Right lung (tissue), 10 donors: ENCODE measurements at places on chromosomes 11 and 22. TPM values are rescaled to one million over a fixed set of nuclear protein-coding genes. Genes with fewer than 3 reads are reported as not detected.

The CRYBA4 gene
- polyA plus RNA-seq = 0.45 TPM

The SUSD2 gene
- 11.5 TPM for polyA plus RNA-seq

The CNGA4 gene
- 1.2 TPM for polyA plus RNA-seq

The TMEM191C gene
- 1.9 TPM for polyA plus RNA-seq

The AIFM3 gene
- polyA plus RNA-seq = 0.76 TPM

The IGF2 gene
- 70.5 TPM for polyA plus RNA-seq

The KCNQ1 gene
- 10.4 TPM for polyA plus RNA-seq

The LIF gene
- 1.7 TPM for polyA plus RNA-seq

The IL17RA gene
- 7.5 TPM for polyA plus RNA-seq

The GRK3 gene
- polyA plus RNA-seq = 14.2 TPM

The MMP27 gene
- polyA plus RNA-seq = not detected

The TMEM121B gene
- 0.75 TPM for polyA plus RNA-seq

The FAM180B gene
- 0.18 TPM for polyA plus RNA-seq

GRCh38 chr22:32618441-32619140, 144.0 kb downstream of the FBXO7 start:
- peak; percentile 59 for DNase-seq

- DNase-seq = no peak
Observed at GRCh38 chr22:45917146-45917545, 59.8 kb downstream of the WNT7B start.

GRCh38 chr22:22584722-22585121, 25.7 kb upstream of the PRAME start:
- DNase-seq = no peak

GRCh38 chr11:34013898-34014571, 37.5 kb upstream of the CAPRIN1 start:
- DNase-seq = no peak

DNA sequence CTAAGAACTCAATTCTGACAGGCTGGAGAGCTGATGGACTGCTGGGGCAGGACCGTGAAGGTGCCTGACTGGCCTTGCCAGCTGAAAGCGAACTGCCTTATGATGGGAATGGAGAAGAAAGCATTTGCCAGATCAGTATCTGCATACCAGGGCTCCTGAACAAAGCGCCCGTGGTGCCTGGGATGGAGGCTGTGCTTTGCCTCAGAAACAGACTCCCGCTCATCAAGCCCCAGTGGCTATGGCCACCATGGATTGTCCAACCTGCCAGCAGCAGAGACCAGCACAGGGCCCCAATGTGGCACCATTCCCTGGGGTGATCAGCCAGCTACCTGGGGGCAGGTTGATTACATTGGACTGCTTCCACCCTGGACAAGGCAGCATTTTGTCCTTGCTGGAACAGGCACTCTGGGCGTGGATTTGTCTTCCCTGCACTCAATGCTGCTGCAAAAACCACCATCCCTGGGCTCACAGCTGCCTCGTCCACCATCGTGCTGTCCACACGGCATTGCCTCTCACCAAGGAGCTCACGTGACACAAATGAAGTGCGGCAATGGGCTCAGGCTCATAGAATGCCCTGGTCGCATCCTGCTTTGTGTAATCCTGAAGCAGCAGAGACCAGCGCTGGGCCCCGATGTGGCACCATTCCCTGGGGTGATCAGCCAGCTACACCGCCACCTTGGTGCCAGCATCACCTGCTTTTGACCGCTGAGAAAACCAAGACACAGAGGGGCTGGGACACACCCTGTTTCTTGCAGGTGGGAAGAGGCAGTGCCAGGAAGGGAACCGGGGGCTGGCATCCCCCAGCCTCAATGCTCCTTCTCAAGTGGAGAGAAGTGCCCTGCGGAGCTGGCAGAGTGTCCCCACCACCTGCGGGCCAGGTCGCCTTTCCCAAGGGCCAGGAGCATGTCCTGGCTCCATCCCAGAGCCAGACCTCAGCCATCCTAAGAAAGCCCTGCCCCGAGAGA, 1367.5 kb downstream of the BRD1 start:
- DNase-seq = no peak

- no peak for DNase-seq
Observed at GRCh38 chr11:45646275-45646927, 19.0 kb downstream of the CHST1 start.

DNA sequence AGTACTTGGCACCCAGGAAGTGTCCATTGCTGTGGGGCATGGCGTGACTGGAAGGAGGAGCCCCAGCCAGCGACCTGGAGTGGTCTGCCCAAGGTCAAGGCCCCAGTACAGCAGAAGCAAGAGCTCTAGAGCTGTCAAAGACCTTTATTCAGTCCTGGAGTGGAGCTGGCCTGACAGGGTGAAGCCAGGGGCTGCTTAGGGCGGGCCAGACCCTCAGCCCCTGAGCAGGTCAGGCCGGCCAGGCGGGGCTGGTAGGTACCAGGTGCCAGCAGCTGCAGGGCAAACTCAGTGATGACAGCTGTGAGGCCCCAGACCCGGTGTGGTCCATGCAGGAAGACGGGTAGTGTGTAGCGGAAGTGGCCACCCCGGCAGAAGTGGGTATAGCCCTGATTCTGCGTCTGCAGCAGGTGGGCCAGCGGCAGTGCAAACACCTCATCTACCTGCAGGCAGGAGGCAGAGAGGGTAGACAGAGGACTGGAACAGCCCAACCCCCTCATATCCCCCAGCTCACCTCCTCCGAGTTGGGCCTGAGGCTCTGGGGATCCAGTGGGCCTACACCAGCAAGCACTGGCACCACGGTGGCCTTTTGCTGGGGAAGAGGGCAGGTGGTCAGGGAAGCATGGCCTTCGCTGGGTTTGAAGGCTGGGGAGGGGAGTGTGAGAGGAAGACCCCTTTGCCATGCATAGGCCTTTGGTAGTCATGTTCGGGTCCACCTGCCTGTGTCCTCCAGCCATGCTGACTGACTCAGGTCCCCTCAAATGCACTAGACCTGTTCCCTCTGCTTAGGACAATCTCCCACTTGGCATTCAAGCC, 1.7 kb downstream of the NUDT8 start:
- DNase-seq = no peak

DNA sequence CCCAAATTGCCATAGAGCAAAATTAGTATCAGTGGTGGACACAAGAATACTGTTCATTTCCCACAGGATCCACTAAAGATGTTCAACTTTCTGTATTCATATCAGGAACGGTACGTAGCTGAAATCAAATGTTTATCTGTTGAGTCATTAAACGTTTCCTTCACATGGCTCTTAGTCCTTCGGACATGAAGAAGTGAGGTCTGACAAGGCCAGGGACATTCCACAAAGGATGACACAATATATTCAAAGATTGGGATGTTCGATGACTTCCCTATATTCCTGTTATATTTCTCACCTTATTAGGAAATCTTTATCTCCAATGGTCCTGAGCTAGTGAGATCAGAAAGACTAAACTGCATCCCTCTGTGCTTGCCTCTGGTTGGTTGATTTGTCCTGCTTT, 129.0 kb downstream of the ETS1 start:
- DNase-seq = no peak

GRCh38 chr11:34448223-34448994, 9.7 kb downstream of the CAT start:
- no peak for DNase-seq

DNA sequence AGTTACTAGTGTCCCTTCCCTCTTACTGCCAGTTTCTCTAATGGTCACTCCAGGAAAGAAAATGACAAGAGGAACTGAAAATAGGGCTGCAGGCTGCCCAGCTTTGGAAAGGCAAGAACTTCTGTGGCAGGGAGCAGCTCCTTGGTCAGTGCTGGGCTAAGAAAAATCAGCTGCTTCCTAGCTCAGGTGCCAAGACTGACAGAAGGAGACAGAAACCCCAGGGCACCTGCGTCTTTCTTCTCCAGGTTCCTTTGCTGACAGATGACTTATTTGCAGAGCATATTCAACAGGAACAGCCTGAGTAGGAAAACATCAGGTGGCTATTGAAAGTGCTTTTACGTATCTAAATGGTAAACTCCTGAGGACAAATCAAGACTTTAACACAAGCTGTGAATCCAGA, 25.4 kb downstream of the MAML2 start:
- DNase-seq = no peak

- no peak for DNase-seq
Observed at GRCh38 chr11:67413266-67413849, 2.1 kb upstream of the CARNS1 start.

GRCh38 chr22:31486951-31487350, 2.7 kb downstream of the EIF4ENIF1 start:
- DNase-seq = no peak

GRCh38 chr11:30594646-30595411, 8.7 kb upstream of the MPPED2 start:
- DNase-seq = peak; percentile 12

DNA sequence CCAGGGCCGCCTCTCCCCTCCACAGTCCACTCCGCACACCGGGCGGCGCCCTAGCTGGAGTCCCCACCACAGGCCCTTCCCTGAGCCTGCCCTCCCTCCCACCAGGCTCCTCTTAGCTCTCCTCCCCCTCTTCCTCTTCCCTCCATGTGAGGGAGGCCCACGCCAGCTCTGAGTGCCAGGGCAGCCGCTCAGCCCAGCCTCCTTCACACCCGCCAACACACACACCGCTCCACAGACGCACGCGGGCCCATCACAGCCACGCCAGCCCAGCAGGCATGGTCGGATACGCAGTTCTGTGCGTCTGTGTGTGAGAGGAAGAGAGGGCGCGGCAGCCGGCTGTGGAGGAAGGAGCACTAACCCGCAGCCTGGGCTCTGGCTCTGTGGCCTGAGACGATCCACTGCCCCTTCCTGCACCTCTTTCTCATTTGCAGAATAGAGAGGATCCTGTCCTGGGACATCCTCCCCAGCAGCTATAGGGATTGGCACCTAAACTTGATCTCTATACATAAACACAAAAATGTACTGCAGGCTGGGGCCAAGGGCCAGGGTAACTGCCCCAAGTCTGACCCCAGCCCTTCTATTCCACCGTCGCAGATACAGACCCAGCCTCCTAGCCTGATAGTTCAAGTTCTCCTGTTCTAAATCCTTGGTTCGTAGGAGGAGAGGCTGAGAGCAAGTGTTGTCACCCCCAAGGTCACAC, 3.5 kb downstream of the CHRM4 start:
- no peak for DNase-seq

GRCh38 chr11:133041181-133041580, 491.1 kb downstream of the OPCML start:
- no peak for DNase-seq

DNA sequence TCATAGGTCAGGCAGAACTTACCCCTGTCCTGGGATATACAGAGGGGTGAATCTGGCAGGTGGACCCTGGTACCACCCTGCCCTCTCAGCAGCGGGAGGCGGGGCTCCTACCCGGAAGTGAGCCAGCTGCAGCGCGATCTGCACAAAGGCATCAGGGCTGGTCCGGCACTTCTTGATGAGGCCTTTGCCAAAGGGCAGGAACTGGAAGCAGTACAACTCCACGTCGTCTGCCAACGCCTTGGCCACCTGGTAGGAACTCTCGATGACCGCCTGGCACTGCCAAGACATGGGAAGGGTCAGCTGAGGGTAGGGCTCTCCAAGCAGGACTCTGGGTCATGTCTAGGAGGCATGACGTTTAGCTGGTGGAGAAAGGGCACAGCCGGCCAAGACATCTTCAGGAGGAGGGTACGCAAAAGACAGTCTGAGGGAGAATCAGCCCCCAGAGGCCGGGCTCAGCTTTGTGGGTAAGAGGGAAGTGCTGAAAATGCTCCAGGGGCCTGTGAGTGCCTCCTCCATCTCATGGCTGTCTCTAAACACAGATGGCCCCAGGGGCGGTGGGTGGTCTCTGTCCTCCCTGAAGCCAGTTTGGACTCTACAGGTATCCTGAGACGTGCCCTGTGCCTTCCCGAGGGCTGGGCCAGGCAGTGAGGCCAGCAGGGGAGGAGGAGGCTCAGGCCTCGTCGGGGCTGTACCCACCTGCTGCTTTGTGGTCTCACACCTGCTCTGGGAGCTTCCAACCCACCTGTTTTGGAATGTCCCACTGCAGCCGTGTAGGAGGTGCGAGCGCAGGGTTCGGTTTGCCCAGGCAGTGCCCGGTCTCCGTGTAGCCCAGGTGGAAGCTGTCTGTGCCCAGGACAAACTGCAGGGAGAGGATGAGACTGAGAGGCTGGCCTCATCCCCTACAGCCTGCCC, 6.7 kb downstream of the CPT1B start:
- DNase-seq = no peak

DNA sequence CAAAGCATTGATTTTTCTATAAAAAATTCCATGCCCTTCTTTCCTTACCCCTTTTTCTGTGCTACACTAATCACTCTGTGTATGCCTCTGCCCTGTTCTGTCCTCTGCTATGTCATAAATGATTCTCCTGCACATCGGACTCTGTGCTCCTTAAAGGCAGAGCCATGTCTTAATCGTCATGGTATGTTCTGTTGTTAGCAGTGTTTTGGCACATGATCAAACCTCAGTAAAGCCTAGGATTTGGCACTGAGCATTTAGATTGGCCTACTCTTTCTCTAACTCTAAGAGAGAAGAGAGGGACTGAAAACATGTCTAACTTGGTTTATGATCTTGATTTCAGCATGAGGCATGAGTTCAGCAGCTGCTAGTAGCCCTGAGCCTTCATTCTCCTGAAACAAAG, 266.9 kb downstream of the AASDHPPT start:
- DNase-seq = no peak

- no peak for DNase-seq
Observed at GRCh38 chr11:117833401-117833891, 8.9 kb upstream of the FXYD2 start.

DNA sequence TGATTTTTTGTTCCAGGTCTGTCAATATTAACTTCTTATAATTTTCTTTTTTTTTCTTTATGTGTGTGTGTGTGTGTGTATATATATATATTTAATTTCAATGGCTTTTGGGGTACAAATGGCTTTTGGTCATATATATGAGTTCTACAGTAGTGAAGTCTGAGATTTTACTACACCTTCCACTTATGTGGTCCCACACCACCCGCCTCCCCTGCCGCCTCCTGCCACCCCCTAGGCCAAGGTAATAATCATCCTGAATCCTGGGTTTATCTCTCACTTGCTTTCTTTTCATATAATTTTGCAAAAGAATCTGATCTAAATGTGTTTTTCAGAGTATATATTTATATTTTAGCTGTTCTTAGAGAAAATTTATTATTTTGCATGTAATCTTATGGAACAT, 11.1 kb downstream of the NEAT1 start:
- no peak for DNase-seq

DNA sequence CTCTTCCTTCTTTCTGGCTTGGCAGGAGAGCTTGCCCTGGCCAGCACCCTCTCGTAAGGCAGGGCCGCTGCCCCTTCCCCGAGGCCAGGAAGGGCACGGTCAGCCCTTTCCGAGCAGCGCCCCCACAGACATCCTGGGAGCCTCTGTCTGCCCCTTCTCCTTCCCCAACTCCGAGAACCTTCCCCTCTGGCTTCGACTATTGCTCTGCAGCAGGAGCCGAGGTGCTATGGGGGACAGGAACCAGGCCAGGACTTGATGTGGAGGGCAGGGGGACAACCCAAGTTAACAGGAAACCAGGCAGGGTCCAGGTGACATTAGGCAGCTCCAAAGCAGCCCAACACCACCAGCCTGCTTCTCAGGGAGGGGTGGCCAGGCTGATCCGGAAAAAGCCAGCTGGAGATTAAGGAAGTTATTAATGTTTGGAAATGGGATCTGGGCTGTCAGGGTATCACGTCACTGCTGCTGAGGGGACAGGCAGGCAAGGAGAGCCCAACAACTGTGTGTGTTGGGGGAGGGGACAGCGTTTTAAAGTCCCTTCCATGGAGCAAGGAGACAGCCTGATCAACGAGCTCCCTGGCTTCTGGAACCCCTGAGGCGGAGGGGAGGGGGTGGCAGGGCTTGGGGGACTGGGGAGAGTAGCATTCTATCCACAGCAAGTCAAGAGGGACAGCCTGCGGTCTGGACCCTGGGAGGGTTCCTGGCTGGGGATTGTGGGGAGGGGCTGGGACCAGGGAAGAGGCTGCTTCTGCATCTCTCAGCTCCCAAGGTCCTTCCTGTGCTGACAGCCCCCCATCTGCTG, 27.3 kb downstream of the SYT7 start:
- DNase-seq = no peak
